Keratinocyte (primary cell): ENCODE measurements at places on chromosomes 1 and 21.

DNA sequence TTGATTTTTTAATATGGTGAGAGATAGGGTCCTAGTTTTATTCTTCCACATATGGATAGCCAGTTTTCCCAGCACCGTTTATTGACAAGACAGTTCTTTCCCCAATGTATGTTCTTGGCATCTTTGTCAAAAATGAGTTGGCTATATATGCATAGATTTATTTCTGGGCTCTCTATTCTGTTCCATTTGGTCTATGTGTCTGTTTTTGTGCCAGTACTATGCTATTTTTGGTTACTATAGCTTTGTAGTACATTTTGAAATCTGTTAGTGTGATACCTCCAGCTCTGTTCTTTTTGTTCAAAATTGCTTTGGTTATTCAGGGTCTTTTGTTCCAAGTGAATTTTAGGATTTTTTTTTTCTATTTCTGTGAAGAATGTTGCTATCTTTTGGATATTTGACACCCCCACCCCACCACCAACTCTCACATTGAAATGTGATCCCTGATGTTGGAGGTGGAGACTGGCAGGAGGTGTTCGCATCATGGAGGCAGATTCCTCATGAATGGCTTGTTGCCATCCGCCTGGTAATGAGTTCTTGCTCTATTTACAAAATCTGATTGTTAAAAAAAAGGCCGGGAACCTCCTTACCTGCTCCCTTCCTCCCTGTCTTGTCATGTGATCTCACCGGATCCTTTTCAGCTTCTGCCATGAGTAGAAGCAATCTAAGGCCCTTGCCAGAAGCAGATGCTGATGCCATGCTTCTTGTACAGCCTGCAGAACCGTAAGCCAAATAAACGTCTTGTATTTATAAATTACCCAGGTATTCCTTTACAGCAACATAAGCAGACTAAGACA is 54.8 kb upstream of the KRTAP19-8 start:
- H3K36me3 ChIP-seq: no peaks in the 10 kb centered on the region
- H3K4me1 ChIP-seq: no peaks in the 10 kb centered on the region

DNA sequence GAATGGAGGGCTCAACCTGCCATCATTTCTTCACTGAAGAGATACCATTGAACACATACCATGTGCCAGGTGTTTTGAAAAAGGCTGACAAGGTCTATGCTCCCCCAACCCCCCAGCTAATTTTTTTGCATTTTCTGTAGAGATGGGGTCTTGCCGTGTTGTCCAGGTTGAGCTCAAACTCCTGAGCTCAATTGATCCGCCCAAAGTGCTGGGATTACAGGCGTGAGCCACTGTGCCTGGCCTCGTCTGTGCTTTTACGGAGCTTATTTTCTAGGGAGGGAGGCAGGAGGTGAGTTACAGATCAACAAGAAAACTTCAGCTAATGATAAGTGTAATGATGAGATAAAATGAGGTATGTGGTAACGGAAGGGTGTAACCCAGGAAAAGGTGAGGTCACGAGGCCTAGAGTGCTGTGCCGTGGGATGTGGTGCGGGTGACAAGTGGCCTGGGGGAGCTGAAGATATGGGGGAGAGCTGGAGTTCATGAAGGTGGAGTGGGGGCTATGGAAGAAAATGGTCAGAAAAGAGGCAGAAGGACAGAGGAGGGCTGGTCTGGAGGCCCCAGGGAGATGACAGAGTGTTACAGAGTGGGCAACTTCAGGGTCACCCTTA is 28.2 kb downstream of the FAAH start:
- H3K27me3 ChIP-seq: peaks cover 9% of the 10 kb centered on the region
- no peak overlapping the region for H3K4me3 ChIP-seq
- DNase-seq: no peak
- H3K27ac ChIP-seq: no peak overlapping the region
- no peaks in the 10 kb centered on the region for H3K36me3 ChIP-seq

DNA sequence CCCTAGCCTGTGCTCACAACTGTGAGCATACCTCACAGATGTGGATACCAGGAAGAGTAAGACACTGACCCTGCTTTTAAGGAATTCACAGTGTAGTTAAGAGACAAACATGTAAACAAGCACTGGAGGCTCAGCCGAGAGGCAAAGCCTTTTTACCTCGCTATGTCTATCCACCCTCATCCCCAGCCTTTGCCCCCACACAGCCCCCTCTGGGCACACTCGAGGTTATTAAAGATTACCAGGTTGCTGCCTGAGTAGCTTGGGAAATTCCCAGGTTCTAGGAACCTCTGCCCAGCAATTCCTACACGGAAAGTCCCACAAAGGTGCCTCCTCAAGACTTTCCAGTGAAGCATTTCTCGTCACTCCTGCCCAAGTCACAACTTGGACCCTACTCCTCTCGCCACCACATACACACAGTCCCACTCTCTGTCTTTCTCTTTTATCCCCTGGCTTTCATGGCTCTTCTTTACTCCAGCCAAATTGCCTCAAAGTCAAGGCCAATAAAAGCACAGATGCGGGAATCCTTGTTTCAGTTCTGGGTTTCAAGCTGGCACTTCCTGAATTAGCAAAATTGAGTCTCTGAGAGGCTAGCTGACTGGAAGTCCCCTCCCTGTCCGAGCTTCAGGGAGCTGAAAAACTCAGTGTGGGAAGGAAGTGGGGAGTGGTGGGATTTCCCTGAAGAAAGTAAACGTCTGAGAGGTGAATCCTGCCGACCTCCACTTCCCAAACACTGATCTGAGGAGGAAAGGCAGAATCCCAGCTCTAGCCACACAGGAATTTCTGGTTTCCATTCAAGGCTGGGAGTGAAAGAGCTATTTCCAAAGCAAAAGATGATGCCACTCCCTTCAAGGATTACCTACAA is 7.6 kb downstream of the DENND2D start:
- H3K27me3 ChIP-seq: no peaks in the 10 kb centered on the region
- H3K4me1 ChIP-seq: peaks cover 41% of the 10 kb centered on the region
- DNase-seq: no peak

GRCh38 chr1:152519851-152520250 is 5.6 kb downstream of the CRCT1 start:
- H3K36me3 ChIP-seq: no peaks in the 10 kb centered on the region
- DNase-seq: no peak
- H3K4me1 ChIP-seq: peaks cover 34% of the 10 kb centered on the region
- no peak overlapping the region for H3K27ac ChIP-seq
- H3K27me3 ChIP-seq: no peaks in the 10 kb centered on the region

DNA sequence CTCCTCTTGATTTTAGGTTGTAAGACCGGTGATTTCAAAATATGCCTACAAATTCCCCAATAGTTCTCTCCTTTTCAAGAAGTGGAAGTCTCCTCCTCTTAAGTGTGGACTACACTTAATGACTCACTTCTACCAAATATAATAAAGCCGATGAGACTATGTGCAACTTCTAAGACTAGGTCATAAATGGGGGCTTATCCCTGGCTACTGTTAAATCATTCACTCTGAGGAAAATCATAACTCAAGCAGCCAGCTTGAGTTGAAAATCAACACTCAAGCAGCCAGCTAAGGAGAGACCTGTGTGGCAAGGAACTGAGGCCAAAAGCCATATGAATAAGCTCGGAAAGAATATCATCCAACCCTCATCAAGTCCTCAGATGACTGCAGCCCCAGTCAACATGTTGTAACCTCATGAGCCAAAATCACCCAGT is 49.6 kb upstream of the PSMG1 start:
- H3K4me3 ChIP-seq: no peak overlapping the region
- H3K27me3 ChIP-seq: no peaks in the 10 kb centered on the region
- peaks cover 19% of the 10 kb centered on the region for H3K36me3 ChIP-seq

DNA sequence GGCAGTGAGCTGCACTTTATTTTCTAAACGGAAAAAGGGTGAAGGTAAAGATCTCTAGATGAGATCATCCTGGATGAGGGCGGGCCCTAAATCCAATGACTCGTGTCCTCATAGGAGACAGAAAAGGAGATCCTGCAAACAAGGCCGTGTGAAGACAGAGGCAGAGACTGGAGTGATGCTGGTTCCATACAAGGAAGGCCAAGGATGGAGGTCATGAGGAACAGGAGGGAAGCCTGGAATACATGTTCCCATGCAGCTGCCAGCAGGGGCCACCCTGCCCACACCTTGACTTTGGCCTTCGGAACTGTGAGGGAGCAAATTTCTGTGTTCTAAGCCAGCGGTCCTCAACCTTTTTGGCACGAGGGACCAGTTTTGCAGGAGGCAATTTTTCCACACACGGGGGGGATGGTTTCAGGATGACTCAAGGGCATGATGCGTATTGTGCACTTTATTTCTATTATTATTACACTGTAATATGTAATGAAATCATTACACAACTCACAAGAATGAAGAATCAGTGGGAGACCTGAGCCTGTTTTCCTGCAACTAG is 94.3 kb downstream of the PSMG1 start:
- H3K27ac ChIP-seq: no peak overlapping the region
- DNase-seq: no peak
- no peaks in the 10 kb centered on the region for H3K36me3 ChIP-seq
- H3K27me3 ChIP-seq: no peaks in the 10 kb centered on the region
- no peak overlapping the region for H3K4me3 ChIP-seq

GRCh38 chr1:14065486-14065885 is 365.5 kb downstream of the PRDM2 start:
- no peak overlapping the region for H3K4me3 ChIP-seq
- no peaks in the 10 kb centered on the region for H3K36me3 ChIP-seq
- H3K27ac ChIP-seq: no peak overlapping the region
- H3K27me3 ChIP-seq: no peaks in the 10 kb centered on the region

DNA sequence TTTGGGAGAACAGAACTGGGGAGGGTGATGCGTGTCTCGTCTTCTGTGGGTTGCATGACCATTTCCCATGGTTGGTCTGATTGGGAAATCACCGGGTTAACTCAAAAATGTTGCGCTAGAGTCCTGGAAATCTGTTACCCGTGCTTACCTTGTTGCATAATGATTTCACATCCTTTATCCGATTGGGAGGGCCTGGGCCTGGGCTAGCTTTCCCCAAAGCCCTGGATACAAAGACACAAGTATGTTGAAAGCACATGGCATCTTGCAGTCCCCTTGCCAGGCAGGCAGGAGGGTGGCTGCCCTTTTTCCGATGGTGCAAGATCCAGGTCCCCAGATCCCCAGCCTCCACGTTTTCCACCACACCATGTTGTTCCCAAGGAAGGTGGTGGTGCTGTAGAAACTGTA is 582 bp downstream of the TRPM2 start:
- no peak for DNase-seq
- no peak overlapping the region for H3K27ac ChIP-seq
- no peak overlapping the region for H3K4me3 ChIP-seq
- no peaks in the 10 kb centered on the region for H3K36me3 ChIP-seq
- no peaks in the 10 kb centered on the region for H3K4me1 ChIP-seq

- H3K27me3 ChIP-seq: no peaks in the 10 kb centered on the region
- H3K27ac ChIP-seq: peak overlapping the region; percentile 82
Observed at GRCh38 chr1:26234644-26235370, 807 bp downstream of the CEP85 start.

DNA sequence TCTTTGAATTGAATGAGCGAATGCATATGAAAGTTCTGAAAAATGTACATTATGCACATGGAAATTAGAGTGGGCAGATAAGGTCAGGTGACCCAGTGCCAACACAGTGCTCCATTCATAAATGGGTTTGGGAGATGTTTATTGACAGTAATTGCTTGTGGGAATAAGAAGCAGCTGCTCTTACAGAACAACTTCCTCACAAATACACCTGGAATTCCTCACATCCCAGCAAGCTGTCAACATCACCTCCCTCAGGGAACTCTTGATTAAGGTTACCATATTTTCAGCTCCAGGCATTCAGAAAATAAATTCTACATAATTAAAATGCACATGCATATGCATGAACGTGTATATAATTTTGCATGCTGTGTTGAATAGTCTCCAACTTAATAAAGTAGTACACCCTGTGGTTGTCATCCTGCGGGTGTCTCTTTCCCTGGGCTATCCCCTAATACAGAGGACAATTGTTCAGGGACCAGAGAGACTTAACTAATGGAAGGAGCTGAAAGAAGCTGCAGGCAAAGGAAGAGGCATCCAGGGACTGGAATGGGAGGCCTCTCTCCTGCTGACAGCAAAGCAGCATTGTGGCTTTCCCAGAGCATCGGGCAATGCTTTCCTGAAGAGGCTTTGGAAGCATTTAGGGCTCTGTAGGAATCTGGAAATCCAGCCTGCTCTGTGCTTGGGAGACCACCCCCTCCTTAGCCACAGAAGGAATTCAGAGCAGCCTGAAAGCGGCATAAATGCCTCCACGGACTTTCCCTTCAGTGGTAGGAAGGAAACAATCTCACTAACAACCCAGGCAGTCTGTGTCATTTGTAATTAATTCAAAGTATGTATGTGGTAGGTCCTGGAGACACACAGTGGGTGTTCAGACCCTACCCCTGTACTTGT is 55.2 kb upstream of the GNG12 start:
- no peaks in the 10 kb centered on the region for H3K36me3 ChIP-seq
- H3K27me3 ChIP-seq: no peaks in the 10 kb centered on the region
- no peak overlapping the region for H3K4me3 ChIP-seq
- H3K27ac ChIP-seq: no peak overlapping the region
- DNase-seq: no peak

DNA sequence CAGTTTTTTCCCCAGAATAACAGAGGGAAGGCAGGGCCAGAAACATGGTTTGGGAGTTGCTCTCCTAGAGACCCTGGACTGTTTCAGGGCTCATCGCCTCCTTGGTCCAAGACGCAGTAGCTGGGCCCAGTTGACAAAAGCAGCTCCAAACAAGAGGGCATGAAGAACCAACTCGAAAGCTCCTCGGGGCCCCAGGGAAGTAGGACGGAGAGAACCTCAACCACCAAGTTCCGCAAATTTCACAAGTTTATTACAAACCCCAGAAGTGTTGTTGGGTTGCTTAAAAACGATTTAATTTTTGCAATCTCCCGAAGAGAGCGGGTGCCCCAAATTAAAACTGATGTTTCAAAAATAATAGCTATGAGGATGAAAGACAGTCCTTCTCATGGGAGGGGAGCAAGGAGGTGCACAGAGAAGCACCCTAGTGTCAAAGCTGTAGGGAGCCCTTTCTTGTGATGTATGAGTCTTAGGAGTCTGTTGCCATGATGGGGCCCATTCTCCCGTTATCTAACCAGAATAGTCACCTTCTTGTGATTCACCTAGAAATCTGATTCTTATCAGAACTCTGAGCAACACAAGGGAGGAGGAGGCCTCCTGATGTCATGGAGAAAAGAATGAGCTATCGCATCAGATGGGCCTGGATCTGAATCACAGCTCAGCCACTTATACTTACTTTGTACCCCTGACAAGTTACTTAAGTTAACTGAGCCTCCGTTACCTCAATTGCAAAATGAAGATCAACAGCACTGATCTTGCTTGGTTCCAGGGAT is 165.7 kb upstream of the IRF2BP2 start:
- peaks cover 16% of the 10 kb centered on the region for H3K4me1 ChIP-seq
- no peak overlapping the region for H3K4me3 ChIP-seq
- no peaks in the 10 kb centered on the region for H3K36me3 ChIP-seq
